ENCODE measurements at places on chromosomes 2 and 18.

DNA sequence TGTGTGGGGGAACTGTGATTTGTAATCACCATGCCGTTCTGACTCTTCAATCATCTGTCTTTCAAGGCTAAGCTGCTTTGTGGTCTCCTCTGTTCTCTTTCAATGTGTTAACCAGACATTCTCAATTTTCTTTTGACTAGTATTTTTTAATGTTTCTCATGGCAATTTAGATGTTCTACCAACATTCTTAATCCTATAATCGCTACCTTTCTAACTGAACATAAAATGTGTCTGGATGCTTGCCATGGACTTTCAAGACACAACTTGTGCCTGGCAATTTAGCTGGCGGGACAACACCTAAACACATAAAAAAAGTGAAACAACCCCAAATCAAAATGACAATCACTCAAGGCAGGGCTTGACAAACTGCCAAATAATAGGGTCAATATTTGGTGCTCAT is 135.0 kb upstream of the ACKR3 start:
- DNase-seq: no peak

DNA sequence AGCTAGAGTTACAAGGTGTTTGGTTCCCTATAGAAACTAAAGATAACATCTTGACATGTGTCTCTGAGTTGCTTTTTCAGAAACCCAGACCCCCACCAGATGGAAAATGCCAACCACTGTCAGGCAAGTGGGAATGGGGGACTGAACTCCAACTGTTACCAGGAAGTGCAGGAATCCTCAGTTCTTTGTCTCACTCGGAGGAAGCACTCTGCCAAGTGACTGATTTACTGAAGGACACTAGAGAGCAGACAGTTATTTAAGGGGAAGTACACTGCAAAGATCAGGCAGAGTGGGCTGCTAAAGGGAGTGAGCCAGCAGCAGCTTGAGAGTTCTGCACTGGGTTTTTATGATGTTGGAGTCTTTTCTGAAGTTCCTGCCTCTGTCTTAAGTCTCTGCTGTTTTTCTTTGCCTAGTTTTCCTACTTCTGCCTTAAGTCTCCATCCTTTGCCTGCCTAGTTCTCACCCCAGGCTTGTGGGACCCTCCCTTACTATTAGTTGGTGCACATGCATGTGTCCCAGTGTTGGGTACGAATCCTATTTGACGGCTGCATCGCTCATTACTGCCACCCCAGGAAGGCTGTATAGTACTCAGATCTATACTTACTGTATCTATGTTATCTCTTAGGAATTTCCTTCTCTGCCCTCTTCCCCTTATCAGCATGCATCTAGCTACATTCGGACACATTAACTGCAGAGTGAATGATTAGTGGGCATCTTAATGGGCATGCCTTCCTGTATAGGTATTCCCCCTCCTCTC is 97.1 kb downstream of the TEX51 start:
- no peak for DNase-seq

DNA sequence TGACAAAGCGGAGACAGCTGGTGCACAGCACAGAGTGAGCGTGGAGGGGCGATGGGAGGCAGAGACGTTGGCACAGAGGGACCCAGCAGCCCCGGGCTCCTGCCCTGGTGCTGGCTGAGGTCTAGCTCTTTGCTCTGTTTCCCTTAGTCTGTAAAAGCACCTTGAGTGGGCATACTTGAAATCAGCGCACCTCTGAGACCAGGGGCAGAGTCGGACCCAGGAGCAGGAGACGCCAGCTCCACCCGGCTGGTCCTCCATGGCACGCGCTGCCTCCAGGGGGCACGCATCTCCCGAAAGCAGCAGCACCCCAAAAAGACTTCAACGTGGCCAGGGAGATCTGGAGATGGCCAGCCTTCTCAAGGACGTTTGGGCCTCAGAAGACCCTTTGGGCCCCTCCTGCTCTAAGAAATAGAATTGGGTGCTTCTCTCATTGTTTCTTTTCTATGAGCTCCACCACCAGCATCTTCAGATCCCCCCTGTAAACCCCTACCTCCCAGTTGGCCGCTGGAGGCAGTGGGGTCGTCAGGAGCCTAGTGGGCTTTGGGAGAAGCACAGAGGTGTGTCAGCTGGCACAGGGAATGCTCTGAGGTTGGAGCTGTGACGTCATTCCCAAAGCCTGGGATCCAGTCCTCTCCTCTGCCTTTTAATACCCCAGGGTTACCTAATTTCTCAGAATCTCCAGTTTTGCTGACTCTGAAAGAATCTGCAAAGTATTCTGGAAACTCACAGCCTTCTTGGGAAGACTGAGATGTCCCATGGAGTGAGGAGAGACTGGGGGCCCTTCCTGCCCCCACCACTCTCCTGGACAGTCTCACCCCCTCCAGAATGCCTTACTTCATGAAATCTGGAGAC is 58.9 kb downstream of the CIB4 start:
- no peak for DNase-seq

DNA sequence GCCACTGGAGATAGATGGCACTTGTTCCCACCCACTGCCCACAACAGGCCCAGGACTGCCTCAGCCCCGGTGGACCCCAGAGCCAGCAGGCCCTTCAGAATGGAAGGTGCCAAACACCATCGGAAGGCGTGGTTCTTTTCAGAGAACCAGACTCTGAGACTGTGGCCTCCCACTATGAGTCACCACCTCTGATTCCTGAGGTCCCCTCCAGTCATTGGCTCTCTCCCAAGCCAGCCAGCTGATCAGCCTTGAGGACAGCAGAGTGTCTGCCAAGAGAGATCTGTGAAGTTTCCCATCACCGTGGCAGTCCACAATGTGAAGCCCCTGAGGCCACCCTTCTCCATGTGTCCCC is 10.4 kb upstream of the MAP3K2 start:
- DNase-seq: peak; percentile 58

DNA sequence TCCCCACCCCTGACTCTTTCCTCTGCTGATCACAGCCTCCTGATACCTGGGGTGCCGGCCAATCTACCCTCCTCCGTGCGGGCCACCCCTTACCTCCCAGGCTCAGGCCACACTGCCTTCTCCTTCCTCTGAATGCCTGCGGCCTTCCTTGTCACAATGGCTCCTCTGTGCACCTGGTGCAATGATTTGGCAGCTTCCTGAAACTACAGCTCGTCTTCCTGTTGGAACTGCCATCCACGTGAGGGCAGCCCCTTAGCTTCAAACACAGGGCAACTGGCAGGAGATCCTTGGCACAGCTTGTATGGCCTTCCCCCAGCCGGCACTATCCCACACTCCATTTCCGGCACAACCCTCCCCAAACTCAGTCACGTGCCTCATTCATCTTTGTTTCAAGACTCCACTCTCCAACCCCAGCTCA is 69.0 kb downstream of the STPG4 start:
- DNase-seq: no peak

DNA sequence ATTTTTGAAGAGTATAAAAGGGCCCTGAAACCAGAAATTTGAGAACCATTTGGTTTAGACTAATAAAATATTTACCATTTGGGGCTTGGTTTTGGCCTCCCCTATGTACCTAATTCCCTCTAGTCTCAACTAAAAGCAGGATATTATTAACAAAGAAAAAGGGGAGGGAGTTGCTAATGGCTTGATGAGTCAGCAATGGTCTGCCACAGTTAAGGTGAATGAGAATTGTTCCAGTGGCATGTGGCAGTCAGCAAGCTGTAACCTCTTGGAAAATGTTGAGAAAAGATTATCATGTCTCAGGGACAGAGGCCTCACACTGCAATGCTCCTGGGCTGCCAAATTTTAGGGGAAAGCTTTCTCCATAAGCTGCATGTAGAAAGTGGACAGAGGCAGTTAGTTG is 20.1 kb upstream of the SLC39A10 start:
- DNase-seq: no peak

- DNase-seq: no peak
Measured at GRCh38 chr2:171401947-171402346, 31.8 kb downstream of the METTL8 start.

GRCh38 chr2:165898381-165898780 is 55.2 kb downstream of the TTC21B start:
- DNase-seq: no peak

DNA sequence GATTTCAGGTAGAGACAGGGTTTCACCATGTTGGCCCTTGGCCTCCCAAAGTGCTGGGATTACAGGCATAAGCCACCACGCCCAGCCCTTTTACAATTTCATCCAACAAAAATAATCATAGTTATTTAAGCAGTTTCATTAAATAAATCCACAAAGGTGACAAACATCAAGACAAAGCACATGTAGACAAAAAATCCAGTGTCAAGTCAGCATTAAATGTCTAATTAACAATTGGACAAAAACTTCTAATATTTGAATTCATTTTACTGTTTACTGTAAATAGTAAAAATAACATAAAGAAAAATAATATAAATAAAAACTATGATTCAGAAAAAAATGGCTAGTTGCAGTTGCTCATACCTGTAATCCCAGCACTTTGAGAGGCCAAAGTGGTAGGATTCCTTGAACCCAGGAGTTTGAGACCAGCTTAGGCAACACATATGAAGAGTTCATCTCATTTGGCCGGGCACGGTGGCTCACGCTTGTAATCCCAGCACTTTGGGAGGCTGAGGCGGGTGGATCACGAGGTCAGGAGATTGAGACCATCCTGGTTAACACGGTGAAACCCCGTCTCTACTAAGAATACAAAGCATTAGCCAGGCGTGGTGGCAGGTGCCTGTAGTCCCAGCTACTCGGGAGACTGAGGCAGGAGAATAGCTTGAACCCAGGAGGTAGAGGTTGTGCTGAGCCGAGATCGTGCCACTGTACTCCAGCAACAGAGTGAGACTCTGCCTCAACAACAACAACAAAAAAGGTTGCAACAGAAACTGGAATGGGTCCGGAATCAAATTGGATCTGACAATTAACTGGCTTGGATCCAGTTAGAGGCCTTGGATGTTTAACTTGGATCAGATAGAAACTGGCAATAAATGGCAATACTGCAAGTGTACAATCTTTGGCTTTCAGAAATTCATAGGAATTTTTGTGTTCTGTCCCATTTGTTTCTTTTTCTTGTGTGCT is 56.9 kb upstream of the MAT2A start:
- DNase-seq: no peak

- DNase-seq: no peak
Measured at GRCh38 chr2:216949700-216950413, 90.0 kb upstream of the TNP1 start.

- peak; percentile 18 for DNase-seq
Measured at GRCh38 chr2:118003396-118003824, 10.5 kb downstream of the CCDC93 start.

DNA sequence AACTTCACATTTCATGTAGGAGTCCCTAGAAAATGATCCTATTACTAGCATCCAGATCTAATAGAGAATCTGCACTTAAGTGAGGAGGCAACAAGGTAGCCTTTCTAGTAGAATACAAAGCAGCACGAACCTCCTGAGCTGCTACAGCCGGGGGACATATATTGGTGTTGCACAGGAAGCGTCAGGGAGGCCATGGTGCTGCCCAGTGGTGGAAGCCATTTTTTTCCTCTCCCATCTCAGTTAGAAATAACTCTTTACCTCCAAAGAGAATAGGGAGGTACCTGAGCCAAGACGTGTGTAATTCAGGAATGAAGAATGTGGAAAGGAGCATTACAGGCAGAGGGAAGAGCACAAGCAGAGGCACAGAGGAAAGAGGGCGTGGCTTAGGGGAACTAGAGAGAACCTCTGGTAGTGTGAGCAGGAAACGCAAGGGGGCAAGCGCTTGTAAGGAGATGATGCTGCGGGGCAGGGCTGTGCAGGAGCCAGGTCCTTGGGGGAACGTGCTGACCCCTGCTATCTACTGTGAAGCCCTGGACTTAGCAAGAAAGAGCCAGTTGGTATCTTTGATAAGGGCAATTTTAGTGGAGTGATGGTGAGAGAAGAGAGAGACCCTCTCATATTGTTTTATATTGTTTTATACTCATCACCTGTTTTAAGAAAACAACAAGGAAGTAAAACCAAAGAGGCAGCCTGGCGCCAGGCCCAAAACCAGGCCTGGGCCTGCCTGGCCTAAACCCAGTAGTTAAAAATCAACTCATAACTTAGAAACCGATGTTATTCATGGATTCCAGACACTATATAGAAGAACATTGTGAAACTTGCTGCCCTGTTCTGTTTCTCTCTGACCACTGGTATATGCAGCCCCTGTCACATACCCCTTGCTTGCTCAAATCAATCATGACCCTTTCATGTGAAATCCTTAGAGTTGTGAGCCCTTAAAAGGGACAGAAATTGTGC is 50.0 kb upstream of the TTC39C start:
- peak; percentile 42 for DNase-seq

DNA sequence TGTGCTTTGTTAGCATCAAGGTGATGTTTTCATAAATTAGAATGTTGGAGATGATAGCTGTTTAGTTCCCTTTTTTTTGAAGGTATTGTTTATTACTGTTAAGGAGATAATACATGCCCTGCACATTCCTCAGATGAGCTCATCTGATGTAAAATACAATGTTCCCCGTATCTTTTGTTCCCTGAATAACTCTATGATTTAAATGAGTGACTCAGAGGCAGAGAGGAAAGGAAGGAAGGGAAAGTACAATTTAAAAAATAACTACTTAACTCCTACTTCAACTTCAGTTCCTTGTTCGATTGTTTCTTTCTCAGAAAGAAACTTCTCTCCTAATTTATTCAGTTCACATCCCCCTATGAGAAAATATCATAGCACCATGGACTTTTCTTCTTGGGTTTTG is 208.7 kb downstream of the KCNE4 start:
- no peak for DNase-seq

DNA sequence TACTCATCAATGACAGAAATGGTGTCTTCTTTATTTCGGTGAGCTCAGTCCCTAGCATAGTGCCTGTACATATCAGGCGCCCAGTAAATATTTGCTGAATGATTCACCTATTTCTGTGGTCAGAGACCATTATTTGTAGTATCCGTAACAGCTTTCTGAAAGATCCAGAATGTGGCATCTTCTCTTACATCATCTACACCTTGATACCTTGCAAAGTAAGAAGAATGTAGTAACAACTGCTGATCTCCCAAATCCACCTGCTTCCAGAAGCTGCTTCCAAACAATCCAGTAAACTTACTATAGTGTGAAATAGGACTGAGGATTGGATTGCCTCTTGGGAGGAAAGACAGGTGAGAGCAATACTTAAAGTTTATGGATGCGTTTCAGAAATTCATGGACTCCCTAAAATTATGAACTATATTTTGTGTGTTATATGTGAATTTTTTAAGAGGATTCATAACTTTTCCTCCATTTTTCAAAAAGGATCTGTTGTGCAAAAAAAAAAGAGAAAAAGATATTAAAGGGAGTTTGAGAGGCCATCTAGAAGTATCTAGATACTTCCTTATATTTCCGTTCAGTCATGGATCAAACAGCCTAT is 945 bp upstream of the ASXL2 start:
- no peak for DNase-seq

DNA sequence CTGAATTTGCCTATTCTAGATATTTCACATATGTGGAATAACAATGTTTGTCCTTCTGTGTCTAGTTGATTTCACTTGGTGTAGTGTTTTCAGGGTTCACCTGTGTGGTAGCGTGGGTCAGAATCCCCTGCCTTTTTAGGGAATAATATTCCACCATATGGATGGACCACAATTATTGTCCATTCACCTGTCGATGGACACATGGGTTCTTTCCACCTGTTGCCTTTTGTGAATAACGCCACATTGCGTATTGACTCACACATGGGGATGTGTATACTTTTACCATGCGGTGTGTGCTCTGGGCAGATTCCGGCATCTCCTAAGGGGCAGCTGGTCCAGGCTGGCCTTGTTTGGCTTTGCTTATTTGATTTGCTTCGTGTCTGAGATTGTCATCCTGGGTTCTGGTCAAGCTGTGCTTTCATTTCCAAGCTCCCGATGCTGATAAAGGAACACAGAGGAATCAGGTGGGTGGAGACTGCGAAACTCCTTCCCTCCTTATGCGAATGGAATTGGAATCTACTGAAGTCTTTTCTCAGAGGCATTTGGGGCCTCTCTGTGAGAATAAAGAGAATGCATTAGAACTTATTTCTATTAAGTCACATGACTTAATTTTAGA is 18.9 kb upstream of the ALLC start:
- DNase-seq: no peak

All from stimulated activated CD4-positive, alpha-beta T cell treated with anti-CD3 and anti-CD28 coated beads, Interleukin-4, amount 100 ng/mL, for 48 hours (primary cell).